ENCODE measurements at places on chromosomes 7 and 10.

- DNase-seq, result no peak
These were observed 53.2 kb downstream of the RHOBTB1 start for GRCh38 chr10:60890811-60891210.

- no peak for DNase-seq
These were observed 38.3 kb upstream of the TAC1 start for GRCh38 chr7:97693586-97693985.

- DNase-seq, result no peak
These were observed 3.2 kb upstream of the DGKB start for GRCh38 chr7:14905764-14906163.

GRCh38 chr10:59682986-59683937 lies 26.4 kb downstream of the SLC16A9 start:
- no peak for DNase-seq

- no peak for DNase-seq
These were observed 5.7 kb downstream of the ARHGAP22 start for GRCh38 chr10:48598936-48599829.

- DNase-seq, result no peak
These were observed 75.1 kb upstream of the SMNDC1 start for GRCh38 chr10:110379831-110380230.

DNA sequence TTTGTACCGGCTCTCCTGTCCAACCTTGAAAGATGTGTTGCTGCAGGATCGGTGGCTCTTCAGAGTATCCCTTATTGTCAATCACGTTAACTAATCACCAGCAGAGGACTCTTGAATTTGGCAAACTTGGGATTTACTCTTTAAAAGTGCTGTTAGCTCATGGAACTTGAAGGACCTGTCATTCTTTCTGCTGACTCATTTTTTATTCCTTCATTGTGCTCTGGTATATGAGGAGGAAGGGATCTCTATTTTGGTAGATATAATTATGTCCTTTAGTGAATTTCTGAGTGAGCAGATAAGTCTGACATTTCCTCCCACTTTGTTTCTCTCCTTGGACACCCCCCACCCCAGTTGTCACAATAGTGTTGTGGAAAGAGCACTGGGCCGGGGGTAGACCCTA lies 175.1 kb upstream of the HDAC9 start:
- no peak for DNase-seq

DNA sequence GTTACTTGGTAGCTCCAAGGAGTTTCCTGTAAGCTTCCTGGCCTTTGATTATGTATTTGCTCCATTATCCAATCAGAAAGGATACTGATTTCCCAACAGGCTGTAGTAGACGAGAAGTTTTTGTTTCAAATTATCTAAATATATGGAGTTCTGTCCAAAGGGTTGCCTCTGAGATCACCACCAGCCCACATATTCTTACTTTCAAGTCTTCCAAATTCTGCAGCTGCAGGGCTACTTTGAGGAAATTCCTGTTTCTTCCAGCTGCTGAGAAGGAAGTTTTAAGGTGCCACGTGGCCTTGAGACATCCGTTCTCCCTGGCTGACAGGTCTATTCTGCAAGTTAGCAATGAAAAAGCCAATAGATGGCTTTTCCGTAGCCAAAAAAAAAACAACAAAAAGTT lies 286.0 kb downstream of the TWIST1 start:
- DNase-seq, result no peak
